ENCODE measurements at places on chromosomes 12 and 14. TPM values are rescaled to one million over a fixed set of nuclear protein-coding genes. Genes with fewer than 3 reads are reported as not detected.

The NINJ2 gene
- 18.1 TPM for total RNA-seq

- no peak for DNase-seq
Measured at GRCh38 chr14:66540038-66540437, 32.1 kb downstream of the GPHN start.

DNA sequence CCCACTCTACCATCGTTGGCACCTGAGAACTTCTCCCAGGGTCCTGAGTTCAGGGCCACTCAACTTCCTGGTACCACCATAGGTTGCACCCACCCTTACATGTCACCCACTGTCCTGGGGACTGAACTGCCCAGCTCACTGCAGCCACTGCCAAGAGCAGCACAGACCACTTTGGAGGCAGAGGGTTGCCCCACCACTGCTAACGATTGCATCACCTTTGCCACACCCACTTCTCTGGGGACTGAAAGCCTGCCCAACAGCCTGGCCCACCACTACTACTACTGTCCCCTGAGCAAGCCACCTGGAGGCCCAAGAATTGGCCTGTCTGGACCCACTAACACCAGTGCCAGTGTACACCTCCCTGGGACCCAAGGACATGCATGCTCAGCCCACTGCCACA, 27.6 kb downstream of the CACNA2D4 start:
- no peak for DNase-seq

The C12orf54 gene
- 0.53 TPM for total RNA-seq

- DNase-seq = no peak
Measured at GRCh38 chr12:94844452-94844851, 159.0 kb downstream of the NDUFA12 start.

- DNase-seq = no peak
Measured at GRCh38 chr12:108686780-108687179, 44.5 kb downstream of the CORO1C start.

DNA sequence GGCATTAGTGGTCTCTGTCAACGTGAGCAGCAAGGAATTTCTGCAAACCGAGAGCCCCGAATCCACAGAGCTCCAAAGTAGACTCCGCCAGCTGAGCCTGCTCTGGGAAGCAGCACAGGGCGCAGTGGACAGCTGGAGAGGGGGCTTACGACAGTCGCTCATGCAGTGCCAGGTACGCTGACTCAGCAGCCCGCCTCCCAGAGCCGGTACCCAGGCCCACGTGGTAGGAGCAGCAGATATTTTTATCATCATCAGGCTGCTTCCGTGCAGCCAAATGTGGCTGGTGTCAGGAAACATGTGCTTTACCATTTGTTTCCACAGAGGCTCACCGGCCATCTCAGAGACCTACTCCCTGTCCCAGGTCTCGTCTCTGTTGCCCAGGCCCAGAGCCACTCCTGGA, 73.7 kb downstream of the ESR2 start:
- DNase-seq = no peak

DNA sequence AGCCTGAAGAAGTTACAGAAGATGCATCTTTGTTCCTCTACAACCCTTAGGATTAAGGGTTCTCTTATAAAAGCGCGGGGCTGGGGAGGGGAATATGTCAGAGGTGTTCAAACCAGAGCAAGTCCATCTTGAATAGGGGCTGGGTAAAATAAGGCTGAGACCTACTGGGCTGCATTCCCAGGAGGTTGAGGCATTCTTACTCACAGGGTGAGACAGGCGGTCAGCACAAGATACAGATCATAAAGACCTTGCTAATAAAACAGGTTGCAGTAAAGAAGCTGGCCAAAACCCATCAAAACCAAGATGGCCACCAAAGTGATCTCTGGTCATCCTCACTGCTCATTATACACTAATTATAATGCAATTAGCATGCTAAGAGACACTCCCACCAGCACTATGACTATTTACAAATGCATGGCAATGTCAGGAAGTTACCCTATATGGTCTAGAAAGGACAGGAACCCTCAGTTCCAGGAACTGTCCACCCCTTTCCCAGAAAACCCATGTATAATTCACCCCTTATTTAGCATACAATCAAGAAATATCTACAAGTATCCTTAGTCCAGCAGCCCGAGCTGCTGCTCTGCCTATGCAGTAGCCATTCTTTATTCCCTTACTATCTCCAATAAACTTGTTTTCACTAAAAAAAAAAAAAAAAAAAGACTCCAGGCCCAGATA, 108.1 kb upstream of the FOXN3 start:
- no peak for DNase-seq

GRCh38 chr14:76755610-76756370, 5.5 kb upstream of the VASH1 start:
- no peak for DNase-seq

- DNase-seq = no peak
Measured at GRCh38 chr14:22577334-22577908, 11.6 kb downstream of the DAD1 start.
